Progenitor cell of endocrine pancreas (in vitro differentiated cells): ENCODE measurements at places on chromosomes 13 and 19. TPM values are rescaled to one million over a fixed set of nuclear protein-coding genes. Genes with fewer than 3 reads are reported as not detected.

Gene WDR62
- 9.2 and 10.6 TPM in 2 replicates for total RNA-seq

Gene CDADC1
- total RNA-seq: 11.7 and 13.9 TPM in 2 replicates

Gene TSKS
- total RNA-seq: not detected in 2 replicates

Gene MEDAG
- not detected in 2 replicates for total RNA-seq

Gene WDR87
- total RNA-seq: 0.02 TPM in 1 of 2 replicates, not detected in the other

- DNase-seq: no peak
These were observed 17.9 kb downstream of the MYBPC2 start for GRCh38 chr19:50450369-50451222.

Gene RPS19
- total RNA-seq: 2,232 and 2,439 TPM in 2 replicates
